CD4-positive, alpha-beta T cell (primary cell): ENCODE measurements at places on chromosomes 7 and 10.

DNA sequence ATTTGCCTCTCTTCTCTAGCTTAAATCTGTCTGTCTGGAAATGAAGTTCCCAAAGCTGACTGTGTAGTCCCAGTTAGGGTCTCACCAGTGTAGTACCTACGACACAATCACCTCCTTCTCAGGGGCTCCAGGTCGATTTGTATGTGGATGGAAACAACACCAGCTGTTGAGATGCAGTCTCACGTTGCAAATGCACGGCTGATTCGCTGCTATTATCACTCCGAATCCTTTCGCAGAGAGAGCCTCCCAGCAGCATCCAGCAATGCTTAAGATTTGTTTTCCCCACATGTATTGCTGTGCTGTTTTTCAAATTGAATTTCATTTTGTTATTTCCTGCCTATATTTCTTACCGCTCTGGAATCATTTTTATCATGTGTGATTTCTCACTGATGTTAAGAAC lies 16.3 kb downstream of the VSTM4 start:
- DNase-seq = no peak

DNA sequence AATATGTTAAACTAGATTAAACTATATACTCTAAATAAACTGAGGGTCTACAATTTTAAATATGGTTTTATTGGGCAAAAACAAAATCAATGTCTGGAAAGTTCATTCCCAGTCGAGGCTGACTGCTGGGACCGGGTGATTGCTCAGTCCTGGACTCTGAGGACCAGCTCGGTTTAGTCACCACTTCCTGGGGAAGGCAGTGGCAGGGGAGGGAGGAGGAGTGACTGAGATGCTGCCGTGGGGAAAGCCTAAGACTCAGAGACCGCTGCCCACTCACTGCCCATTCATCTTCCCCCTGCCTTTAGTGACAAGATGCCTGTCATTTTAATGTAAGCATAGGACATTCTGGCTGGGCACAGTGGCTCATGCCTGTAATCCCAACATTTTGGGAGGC lies 29.0 kb downstream of the ATOH7 start:
- no peak for DNase-seq

DNA sequence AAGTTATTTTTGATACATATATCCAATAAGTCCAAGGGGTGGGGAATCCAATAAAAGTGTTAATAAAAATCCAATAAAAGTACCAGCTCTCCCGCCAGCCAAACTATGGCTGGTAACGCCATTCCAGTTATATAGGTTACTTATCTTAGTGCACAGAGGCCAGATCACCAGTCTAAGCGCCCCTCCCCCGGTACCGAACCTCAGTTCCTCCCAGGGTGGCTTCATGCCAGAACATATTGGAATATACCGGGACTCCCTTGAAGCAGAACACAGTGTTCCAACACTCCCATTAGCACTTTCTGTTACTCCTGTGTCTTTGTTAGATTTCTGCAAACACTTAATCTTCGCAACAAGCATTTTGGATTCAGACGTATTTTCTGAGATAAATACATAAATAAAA lies 7.5 kb downstream of the FBH1 start:
- DNase-seq = no peak

GRCh38 chr10:44567471-44567870 lies 182.6 kb upstream of the CXCL12 start:
- DNase-seq = no peak

- DNase-seq = no peak
These were observed 2.5 kb downstream of the MMRN2 start for GRCh38 chr10:86954681-86955500.

DNA sequence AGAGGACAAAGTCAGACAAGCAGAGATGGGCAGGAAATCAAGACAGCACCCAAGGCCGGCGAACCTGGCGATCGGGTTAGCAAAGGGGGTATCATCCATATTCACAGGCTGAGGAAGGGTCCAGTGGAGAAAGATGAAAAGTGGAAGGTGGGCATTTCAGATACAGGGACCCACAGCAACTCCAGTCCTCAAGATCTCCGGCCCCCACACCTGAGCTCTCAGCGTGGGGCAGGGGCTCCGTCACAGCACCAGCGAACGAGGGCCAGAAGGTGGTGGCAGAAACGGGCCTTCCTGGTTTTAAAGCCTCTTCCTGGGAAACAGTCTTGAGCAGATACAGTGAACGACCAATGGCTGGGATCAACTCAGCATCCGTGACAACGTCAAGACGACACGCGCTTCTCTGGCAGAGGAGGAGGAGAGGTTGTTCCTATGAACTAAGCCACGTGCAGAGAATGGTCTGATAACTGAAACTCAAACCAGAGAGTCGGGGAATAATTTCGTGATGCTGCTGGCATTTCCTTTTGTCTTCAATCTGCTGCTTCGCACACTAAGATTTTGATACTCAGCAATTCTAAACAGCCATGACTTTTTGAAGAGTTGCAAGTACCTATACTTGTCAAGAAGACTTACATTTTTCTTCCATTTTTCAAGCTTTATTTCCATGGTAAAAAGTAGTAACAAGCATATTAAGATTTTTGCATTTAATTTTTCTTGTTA lies 219.8 kb downstream of the ZMYND11 start:
- no peak for DNase-seq
